ENCODE measurements at places on chromosomes 4 and X.

DNA sequence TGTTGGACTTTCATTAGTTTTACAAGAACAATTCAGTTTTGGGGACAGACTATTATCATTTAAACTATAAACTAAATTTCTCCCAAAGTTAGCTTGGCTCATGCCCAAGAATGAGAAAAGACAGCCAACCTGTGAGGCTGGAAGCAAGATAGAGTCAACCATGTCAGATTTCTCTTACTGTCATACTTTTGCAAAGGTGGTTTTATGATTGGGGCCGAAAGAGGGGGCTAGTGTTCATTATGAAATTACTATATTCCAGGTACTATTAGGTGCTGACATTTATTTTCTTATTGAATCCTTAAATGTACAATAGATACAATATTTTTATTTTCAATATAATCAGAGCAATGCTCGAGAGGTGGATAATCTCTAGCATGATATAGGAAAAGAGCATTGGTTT is 30.6 kb downstream of the HERC6 start:
- no peak for DNase-seq

- DNase-seq, result no peak
Measured at GRCh38 chr4:56209767-56210166, 177.5 kb downstream of the AASDH start.

GRCh38 chr4:2617955-2618354 is 81.5 kb downstream of the FAM193A start:
- no peak for DNase-seq

DNA sequence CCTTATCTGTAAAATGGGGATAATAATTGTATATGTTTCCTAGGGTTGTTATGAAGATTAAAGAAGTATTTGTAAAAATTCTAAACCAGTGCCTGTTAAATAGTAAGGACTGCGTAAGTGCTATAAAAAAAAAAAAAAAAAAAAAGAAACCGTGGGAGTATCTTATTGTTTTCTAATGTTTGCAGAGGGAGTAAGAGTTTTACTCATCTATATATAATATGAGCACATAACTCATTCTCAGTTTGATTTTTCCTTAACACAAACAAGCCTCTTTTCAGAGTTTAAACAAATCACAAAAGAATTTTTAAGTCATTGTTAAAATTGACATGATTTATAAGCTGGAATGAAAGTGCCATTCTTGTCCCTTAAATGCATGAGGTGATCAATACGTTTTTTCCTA is 104.9 kb downstream of the AMELX start:
- DNase-seq, result no peak

DNA sequence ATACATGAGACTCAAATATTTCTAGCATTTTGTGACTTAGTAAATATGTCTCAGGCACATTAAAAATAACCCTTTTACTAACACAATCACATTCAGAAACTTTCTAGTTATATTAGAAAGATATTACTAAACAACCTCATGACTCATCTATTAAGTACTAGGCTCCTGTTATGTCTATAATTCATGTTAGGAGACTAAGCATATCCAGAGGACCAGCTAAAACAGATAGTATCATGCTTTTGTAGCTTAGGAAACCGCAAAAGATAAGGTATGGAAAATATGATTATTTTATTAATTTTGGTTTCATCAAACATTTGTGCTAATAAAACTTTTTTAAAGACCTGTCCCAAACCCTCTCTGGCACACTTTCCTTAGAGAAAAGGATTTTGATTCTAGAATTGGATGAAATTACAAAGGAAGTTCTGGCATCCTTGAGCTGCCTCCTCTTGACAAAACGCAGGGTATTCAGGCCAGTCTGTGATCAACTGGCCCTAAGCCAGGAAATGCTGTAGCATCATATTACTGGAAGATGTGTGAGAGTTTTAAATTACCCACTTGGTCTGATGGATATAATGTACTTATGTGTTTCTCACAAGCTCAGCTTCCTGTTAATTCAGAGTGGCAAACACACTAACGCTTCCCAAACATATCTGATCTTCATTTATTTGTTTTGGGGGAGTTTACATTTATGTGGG is 60.4 kb downstream of the NRK start:
- DNase-seq, result no peak

DNA sequence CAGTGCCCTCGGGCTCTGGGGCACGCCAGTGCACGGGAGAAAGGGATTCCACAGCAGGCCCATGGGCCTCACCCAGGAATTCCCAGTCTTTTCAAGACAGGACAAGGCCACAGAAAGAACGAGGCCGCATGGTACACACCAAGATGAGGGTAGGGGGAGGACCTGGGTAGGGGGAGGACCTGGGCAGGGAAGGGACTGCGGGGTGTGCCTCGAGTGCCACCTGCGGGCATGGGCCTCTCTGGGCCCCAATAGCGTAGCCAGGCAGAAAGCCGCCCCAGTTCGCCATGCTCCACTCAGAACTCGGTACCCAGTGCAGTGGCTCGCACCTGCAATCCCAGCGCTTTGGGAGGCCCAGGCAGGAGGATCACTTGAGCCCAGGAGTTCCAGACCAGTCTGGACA is 14.0 kb upstream of the DUSP9 start:
- no peak for DNase-seq

- DNase-seq, result no peak
Measured at GRCh38 chr4:131650951-131651350, 1498.1 kb upstream of the PCDH10 start.

DNA sequence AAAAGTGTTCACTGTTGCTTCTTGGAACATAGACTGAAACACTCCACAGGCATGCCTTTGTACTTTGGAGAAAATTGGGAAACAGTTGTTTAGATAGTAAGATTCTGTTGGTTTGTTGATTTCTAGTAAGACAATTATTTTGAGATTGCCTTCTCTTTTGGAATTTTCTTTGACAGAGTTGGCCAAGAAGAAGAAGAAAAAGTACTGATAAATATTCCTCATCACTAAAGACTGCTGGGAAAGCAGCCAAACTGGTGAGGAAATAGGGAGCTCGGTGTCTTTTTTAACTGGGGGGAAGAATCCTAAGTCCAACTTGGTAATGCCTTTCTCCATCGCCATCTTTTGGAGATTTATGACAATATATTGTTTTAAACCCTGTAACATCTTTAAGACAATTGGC is 370.7 kb downstream of the GPAT3 start:
- no peak for DNase-seq

- DNase-seq, result no peak
Measured at GRCh38 chr4:8917321-8917811, 45.7 kb upstream of the HMX1 start.

DNA sequence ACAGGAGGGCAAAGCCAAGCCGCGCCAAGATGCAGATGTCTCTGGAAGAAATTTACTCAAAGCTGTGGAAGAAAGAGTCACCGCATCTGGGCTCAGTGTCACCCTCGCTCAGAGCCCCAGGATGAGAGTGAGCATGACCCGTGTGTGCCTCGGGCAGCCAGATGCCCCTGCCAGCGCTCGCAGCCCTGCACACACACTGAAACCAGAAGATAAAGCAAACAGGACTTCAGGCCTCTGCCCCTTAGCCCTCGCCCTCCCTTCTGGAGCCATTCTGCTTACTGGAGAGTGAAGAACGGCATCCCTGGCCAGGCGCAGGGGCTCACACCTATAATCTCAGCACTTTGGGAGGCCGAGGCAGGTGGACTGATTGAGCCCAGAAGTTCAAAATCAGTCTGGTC is 103.0 kb downstream of the IRF2 start:
- DNase-seq, result no peak

DNA sequence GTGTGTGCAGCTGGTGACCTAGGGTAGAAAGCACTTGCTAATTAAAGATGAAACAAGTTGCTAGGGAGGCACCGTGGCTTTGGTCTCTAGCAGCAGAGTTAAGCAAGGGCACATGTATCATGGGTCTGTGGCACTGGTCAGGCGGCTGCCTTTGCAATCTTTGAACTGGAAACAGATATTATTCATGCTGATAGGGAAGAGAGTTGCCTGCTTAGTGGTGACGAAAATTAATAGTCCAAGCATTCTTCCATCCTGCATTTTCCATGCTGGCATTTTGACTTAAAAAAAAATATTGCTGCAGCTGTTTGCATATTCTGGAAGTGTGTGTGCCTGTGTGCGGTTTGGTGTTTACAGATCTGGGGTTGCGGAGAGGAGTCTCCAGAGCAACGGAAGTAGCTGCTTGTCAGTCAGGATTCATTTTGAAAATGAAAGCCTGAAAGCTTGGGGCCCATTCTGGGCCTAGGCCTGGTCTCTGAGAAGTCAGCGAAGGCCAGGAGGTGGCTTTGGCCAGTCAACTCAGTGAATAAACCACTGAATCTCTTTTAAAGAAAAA is 2.3 kb upstream of the SOWAHD start:
- no peak for DNase-seq

DNA sequence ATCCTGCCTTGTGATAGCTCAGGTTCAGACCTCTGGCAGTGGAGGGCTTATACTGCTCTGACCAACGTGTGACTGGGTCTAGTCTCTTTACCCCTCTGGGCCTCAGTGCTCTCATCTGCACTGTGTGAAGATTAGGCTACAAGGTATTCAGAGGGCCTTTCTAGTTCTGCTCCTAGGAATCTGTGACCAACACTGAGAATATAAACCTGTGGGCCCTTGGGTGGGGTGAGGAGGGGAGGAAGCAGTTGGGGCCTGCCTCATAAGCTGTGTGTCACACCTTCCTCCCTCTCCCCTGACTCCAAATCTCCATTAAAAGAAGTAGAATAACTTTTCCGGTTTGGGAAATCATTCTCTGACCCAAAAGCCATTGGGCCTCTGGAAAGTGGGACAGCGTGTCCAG is 66.3 kb upstream of the MSN start:
- no peak for DNase-seq

DNA sequence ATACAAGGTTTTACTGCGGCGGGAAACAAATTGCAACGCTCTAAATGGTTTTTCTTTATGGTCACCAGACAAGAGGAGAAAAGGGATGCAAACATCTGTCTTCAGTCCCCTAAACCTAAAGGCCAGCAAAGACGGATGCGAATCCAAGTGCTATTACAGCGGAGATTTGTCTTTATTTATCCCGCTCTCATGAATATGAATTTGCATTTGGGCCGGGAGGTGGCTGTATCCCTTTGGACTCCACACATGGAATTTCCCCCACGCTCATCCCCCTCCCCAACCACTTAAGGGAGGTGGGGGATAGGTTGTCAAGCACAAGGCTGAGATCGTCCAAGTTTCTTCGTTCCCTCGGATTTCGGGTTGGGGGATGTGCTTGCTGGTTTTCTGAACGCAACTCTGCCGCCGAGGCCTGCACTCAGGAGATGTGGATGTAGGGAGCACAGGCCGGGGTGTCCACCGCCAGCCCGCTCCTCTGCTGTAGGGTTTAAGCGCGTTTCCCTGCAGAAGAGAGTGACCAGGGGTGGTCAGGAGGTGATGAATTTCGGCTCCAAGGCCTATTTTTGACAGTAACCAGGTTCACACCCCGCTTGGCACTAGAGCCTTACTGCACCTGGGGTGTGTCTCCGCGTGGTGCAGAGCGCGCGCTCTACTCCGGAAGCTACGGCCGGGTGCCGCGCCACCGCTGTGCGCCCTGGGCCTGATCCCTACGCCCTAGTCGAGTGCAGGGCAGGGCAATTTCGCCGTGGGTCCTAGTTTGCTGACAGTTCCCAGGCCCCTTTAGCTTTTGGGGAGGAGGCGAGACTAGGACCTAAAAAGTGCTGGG is 2.3 kb upstream of the PHOX2B start:
- DNase-seq, result no peak

- DNase-seq, result no peak
Measured at GRCh38 chr4:83110970-83111750, 3.4 kb downstream of the PLAC8 start.

- DNase-seq, result no peak
Measured at GRCh38 chrX:145821898-145822571, 4.4 kb downstream of the SLITRK2 start.

DNA sequence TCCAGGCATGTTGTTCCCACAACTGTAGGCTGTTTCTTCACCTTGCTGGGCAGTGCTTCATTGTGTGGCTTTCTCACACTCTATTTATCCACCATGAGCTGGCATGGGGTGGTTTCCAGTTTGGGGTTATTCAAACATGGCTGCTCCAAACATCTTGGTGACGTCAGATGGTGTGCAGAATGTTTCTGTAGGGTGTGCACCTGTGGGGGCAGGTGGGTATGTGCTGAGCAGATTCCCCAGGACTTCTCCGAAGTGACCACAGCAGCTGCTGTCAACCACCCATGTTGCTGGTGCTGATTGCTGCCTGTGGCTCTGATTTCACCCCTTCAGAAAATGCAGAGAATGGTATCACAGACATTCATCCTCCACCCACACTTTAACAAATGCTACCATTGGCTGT is 5.0 kb upstream of the PSAPL1 start:
- no peak for DNase-seq

DNA sequence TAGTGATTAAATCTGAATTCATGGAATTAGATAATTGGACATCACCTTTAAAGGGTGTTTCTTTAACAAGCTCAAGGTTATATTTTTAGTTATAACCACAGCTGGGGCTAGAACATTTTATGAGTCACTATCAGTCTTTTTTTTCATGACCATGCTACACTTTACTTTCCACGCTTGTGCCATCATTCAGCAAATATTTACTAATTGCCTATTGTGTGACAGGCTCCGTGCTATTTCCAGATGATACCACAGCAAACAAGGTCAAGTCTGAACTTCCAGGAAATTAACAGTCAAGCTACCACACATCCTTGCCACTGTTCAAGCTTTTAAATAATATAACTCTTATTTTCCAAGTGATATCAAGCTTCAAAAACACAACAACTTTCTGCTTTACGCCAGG is 16.5 kb downstream of the SPANXN3 start:
- DNase-seq, result no peak

DNA sequence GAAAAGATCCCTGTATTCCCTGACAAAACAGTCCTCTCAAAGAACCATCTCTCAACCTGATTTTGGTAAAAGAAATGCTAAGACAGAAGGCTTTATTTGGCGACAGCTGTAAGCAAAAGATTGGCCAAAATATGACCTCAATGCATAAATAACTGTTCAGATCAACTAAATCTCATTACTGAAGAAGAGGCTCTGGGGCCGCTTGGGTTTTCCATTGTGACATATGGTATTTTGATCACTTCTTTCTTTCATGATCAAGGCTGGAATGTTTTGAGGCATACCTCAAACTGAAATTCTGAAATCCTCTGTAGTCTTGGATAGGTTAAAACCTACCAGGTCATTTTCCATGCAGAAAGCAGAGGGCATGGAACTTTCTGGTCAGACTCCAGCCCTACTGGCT is 106.3 kb downstream of the C4orf51 start:
- no peak for DNase-seq

DNA sequence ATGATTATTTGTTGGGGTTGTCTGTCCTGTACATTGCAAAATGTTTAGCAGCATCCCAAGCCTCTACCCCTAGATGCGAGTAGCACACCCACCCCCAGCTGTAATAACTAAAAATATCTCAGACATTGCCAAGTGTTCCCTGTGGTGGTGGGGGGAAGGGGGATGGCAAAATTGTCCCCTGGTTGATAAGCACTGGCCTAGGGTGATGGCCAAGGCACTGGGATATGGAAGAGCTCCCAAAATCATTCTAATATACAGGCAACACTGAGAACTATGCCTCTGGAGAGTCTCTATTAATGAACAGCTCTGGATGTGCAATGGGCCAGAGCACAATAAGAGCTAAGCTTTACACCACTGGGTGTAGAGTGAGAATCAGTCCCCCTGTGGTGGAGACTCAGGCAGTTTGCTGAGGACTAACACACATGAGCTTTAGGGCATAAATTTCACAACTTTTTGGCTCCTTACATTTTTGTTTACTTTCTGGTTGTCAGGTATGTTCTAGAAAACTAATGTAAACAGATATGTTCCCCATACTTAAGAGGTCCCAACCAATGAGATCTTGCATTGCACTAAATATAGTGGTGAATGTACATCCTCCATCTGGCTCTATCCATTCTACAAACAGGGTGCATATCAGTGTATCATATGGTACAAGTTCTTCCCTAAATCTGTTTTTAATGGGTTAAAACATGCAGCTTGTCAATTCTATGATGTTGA is 34.5 kb downstream of the EDNRA start:
- DNase-seq, result no peak
